ENCODE measurements at places on chromosomes 16 and 17.

- no peak for DNase-seq
Measured at GRCh38 chr17:57488856-57489255, 232.5 kb downstream of the MSI2 start.

- DNase-seq, result no peak
Measured at GRCh38 chr16:48050871-48051270, 104.9 kb downstream of the ABCC12 start.

GRCh38 chr16:80739523-80739922 lies 64.9 kb downstream of the CDYL2 start:
- no peak for DNase-seq

DNA sequence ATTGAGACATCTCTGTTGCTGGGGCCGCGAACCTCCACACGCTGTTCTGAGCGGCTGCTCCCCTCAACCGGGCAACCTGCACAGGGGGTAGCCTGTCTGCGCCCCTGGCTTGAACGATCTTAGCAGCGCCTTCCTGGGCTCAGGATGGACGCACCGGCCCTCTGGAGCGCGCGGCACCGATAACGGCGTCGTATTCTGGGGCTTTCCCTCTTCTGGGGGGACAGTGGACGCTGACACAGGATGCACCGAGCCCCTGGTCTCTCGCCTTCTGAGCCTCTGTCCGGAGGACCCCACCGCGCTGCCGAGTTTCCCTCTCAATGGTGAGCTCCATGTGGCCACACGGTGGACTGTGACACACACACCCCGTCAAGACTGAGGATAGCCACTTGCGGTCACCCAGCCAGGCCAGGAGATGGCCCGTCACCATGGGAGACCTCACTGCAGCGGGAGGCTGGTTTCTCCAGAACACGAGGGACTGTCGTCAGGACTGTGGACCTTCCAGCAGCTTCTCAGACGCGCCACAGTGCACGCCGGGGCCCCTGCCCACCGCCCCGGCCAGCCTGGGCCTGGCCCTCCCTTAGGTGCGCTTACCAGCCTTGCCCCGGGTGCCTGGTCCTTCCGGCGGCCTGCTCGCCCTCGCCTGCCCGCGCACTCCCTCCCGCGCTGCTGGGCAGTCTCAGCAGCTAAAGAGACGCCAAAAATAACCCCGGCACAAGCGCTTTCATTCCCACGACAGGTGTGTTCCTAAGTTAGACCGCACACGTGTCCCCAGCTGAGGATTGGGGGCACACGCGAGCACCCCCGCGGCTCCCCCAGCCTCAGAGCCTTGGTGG lies 30.0 kb upstream of the PABPN1L start:
- no peak for DNase-seq

- no peak for DNase-seq
Measured at GRCh38 chr17:81996757-81997441, 19.5 kb downstream of the ASPSCR1 start.

DNA sequence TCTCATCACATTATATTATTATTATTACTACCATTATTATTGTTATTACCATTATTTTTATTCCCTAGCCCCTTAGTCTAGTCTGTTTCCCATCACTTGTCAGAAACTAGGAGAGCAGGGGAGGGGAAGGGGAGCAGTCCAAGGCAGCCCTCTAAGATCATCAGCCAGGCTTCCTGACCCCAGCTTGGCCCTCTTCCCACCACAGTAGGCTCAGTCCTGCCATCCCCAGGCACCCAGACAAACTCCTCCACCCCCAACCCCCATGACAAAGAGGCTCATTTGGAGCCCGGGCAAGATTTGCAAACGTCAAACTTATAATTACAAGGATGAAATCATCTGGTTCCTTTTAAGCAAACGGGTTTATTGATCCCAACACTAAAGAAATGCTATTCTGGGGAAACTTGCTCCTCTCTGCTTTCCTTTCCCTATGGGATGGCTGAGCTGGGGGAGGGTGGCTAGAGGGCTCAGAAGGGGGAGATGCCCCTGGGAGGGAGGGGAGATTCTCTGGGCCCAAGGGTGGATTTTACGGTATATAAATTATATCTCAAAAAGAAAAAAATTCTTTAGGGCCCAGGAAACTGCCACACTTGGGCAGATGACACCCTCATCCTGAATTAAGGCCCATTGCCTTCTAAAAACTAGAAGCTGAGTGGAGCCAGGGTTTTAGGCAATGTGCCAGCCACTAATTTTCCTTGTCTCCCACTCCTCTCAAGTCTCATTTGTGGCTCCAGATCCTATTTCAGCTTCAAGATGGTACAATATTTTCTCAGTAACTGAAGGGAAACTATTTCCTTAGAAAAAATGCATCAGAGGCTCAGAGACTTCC lies 4.4 kb upstream of the CBFB start:
- DNase-seq, result no peak

DNA sequence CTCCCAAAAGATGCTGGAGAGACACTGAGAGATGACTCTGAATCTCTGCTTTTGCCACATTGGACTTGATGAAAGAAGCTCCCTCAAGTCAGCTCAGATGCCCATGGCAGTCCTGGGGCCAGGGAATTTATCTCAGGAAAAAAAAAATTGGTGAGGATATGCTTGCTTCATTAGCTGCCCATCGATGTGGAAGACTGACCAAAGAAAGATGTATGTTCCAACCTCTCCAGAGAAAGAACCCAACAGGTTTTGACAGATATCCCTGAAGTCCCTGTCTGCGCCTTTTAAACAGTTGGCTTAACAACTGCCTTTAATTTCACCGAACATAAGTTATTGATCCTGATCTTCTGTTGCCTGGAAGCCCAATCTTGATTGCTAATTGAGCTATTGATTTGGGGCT lies 137.4 kb downstream of the TMEM114 start:
- DNase-seq, result no peak

DNA sequence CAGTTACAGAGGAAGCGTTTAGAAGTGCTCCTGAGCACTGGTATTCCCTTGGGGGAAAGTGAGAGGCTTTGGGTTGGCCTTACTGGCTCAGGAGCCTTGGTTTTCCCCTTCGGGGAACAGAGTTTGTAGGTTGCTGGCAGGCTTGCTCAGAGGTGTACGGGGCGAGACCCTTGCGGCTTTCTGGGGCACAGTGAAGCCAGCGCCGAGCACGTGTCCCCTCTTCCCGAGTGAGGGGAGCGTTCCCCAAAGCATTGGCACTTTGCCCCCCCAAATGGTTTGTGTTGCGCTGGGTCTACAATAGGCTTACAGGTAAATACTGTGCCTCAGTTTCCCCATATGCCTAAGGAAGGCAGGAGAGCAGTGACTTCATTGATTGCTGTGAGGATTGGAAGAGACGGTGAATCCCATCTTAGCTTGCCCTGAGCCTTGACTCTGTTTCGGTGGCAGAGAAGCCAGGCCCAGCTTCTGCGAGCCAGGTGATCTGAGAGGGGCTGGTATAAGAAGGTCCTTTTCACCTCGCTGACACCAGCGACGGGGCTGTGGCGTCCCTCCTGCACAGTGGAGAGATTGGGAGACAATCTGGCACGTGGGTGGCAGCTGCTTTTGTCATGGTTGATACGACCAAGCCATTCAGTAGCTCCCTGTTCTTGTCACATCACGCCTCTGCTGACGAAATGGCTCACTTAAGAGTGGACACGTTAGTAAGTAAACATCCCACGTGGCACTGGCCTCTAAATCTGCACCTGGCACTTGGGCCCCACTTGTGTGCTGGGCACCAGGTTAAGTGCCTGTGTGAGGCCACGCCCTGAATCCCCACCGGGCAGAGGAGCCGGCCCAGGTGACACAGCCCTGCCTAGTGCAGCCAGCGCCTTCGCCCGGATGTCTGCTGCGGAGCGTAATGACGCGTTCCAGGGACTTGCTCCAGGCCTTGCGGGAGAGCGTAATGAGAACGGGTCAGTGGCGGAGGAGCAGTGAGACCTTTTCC lies 55.0 kb downstream of the MEAK7 start:
- DNase-seq, result no peak

DNA sequence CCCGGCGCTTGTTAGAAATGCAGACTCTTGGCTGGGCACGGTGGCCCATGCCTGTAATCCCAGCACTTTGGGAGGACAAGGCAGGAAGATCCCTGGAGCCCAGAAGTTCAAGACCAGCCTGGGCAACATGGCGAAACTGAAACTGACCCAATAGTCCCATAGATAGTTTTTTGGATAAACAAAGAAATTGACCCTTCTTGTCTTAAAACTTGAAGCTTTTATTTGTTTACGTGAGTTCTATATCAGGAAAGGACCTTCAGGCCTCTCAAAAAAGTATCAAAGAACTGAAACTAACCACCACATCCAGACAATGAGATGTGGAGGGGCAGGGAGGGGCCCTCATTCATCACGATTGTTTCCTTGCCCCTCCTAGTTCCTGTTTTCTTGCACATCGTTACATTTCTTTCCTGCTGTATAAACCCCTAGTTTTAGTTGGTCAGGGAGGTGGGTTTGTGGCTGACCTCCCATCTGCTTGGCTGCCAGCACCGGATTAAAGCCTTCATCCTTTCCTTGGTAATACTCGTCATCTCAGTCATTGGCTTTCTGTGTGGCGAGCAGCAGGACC lies 29.9 kb upstream of the PRM1 start:
- no peak for DNase-seq

Measured in erythroblast (primary cell).